Central memory CD8-positive, alpha-beta T cell (primary cell): ENCODE measurements at places on chromosomes 3 and 15.
A peak's percentile ranks its signal among the peaks of the same experiment; 100 is the strongest.

- no peak overlapping the region for H3K4me3 ChIP-seq
- H3K27ac ChIP-seq, result no peak overlapping the region
- H3K36me3 ChIP-seq, result no peaks in the 10 kb centered on the region
- no peaks in the 10 kb centered on the region for H3K4me1 ChIP-seq
Observed at GRCh38 chr15:100944244-100944895, 25.2 kb downstream of the LRRK1 start.

- peak overlapping the region; percentile 100 for H3K4me3 ChIP-seq
- peaks cover 85% of the 10 kb centered on the region for H3K4me1 ChIP-seq
- H3K27me3 ChIP-seq, result no peaks in the 10 kb centered on the region
- no peak for DNase-seq
Observed at GRCh38 chr15:74868059-74868458, 5.1 kb downstream of the SCAMP2 start.

GRCh38 chr15:20355256-20355868 lies 186.2 kb downstream of the GOLGA6L6 start:
- DNase-seq, result no peak
- H3K4me1 ChIP-seq, result peaks cover 9% of the 10 kb centered on the region
- no peak overlapping the region for H3K27ac ChIP-seq
- no peak overlapping the region for H3K4me3 ChIP-seq
- H3K36me3 ChIP-seq, result no peaks in the 10 kb centered on the region

DNA sequence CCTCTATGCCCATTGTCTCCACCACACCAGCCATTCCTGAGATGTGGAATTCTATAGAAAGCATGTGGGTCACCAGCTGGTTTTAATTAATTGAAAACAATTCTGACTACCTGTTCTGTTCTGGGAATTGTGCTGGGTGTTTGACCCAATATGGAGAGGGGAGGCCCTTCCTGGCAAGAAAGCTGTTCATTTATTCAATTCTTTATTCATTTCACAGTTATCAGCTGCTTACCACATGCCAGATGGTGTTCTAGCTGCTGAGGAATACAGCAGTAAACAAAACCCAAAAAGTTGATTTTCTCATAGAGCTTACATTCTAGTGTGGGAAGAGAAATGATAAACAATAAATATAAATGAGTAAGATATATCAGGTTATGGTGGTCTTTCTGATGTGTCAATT lies 296.1 kb upstream of the RASGRP1 start:
- no peak overlapping the region for H3K27ac ChIP-seq
- H3K27me3 ChIP-seq, result peaks cover 63% of the 10 kb centered on the region
- no peak overlapping the region for H3K4me3 ChIP-seq
- no peaks in the 10 kb centered on the region for H3K36me3 ChIP-seq
- DNase-seq, result no peak

DNA sequence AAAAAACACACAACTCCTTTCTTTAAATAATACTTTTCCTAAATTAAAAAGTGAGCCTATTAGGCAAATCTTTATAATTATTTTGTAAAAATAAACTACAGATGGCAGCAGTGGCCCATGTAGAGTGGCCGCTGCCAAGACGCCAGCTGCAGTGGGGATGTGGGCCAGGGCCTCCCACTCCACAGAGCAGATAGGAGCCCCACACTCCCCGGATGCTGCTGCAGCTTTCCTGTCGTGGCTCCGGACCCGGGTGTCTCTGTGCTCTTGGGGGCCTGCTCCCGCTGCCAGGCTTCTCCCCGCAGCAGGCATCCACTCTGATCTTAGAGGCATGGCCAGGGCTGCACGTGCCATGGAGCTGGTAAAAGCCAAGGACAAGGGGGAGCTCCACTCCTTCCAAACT lies 67.5 kb downstream of the PROS1 start:
- H3K27me3 ChIP-seq, result no peaks in the 10 kb centered on the region
- DNase-seq, result no peak
- H3K36me3 ChIP-seq, result no peaks in the 10 kb centered on the region
- H3K4me1 ChIP-seq, result no peaks in the 10 kb centered on the region
- no peak overlapping the region for H3K4me3 ChIP-seq

DNA sequence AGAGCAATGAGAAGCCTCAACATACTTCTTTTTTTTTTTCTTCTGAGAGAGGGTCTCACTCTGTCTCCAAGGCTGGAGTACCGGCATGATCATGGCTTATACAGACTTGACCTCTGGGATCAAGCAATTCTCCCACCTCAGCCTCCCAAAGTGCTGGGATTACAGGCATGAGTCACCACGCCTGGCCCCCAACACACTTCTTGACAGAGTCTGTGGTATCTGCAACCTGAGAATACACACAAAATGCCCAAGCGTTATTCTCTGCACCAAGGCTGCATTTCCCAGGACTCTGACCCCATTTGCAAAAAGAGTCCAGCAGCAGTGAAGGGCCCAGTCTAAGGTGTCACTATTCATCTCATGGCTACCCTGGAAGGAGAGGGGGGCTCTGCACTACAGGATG lies 42.7 kb upstream of the BLM start:
- H3K4me3 ChIP-seq, result no peak overlapping the region
- peaks cover 5% of the 10 kb centered on the region for H3K4me1 ChIP-seq
- no peaks in the 10 kb centered on the region for H3K36me3 ChIP-seq
- peaks cover 24% of the 10 kb centered on the region for H3K27me3 ChIP-seq

DNA sequence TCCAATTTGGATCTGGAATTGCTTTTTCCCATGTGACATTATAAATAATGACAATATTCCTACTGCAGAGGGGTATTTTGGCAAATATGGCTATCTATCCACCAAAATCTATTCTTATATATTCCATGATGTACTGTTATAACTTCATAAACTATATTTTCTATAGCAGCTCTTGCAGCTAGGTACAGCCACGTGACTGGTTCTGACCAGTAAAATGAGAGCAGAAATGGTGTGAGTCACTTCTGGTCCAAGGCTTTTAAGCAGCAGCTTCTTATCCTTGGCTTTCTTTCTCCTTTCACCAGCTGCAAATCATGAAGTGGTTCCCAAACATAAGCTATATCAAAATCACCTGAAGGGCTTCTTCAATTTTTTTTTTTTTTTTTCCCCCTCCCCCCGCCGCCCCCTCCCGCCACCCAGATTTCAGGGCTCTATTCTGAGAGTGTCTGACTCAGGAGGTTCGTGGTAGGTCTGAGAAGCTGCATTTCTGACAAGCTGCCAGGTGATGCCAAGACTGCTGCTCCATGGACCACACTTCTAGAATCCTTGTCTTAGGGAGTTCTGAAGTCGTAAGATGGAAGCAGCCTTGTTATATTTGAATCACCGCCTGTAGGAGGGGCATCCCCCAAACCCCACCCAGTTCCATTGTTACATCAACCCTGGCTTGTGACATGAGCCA lies 357.5 kb downstream of the CHST2 start:
- H3K27me3 ChIP-seq, result no peaks in the 10 kb centered on the region
- no peaks in the 10 kb centered on the region for H3K36me3 ChIP-seq
- DNase-seq, result no peak
- H3K4me3 ChIP-seq, result no peak overlapping the region

DNA sequence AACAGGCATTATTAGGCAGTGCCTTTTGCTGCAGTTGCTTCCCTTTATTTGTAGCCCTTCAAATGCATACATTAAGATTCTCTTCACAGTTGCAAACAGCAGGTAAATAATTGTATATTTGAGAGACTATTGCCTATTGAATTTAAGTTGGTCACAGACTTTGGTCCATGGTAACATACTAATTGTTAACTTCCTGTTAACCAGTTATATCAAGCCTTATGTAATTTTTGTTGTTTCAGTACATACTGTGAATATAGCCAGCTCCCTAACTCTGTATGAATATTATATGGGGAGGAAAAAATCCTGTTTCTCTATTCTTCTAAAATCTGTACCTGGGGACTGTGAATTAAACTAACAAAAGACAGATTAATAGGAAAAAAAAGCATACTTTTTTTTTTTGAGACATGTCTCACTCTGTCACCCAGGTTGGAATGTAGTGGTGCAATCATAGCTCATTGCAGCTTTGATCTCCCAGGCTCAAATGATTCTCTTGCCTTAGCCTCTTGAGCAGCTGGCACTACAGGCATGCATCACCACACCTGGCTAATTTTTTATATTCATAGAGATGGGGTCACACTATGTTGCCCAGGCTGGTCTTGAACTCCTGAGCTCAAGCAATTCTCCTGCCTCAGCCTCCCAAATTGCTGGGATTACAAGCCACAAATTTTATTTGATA lies 53.2 kb downstream of the CHL1 start:
- no peaks in the 10 kb centered on the region for H3K4me1 ChIP-seq
- no peaks in the 10 kb centered on the region for H3K36me3 ChIP-seq
- no peak for DNase-seq
- no peaks in the 10 kb centered on the region for H3K27me3 ChIP-seq

- H3K4me1 ChIP-seq, result no peaks in the 10 kb centered on the region
- no peaks in the 10 kb centered on the region for H3K36me3 ChIP-seq
- H3K4me3 ChIP-seq, result no peak overlapping the region
- no peak overlapping the region for H3K27ac ChIP-seq
- peaks cover 22% of the 10 kb centered on the region for H3K27me3 ChIP-seq
- DNase-seq, result no peak
Observed at GRCh38 chr3:190239325-190239724, 82.9 kb downstream of the CLDN1 start.

- H3K4me1 ChIP-seq, result no peaks in the 10 kb centered on the region
Observed at GRCh38 chr3:102586485-102586884, 151.7 kb downstream of the ZPLD1 start.

DNA sequence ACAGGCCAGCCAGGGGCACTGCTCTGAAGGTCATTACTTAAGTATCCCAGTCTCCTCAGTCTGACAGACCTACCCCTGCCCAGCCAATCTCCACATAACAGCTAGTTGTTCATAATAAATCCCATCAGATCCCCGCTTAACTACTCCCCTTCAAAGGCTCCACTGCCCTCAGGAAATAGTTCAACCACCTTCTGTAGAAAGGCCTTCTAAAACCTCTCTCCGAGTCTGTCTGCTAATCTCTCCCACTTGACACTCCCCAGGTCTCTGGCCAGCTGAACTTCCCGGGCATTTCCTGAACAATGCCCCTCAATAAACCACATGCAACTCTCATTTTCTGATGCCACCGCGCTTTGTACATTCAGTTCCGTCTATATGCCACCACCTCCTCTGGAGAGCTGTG lies 6.0 kb downstream of the PRC1 start:
- peak overlapping the region; percentile 32 for H3K4me3 ChIP-seq
- no peak for DNase-seq
- peak overlapping the region; percentile 5 for H3K27ac ChIP-seq

- H3K27me3 ChIP-seq, result no peaks in the 10 kb centered on the region
- no peak for DNase-seq
- H3K36me3 ChIP-seq, result peaks cover 2% of the 10 kb centered on the region
Observed at GRCh38 chr3:190585805-190586630, 72.1 kb downstream of the IL1RAP start.

GRCh38 chr3:120637851-120638559 lies 41.9 kb downstream of the NDUFB4 start:
- no peak for DNase-seq
- H3K4me3 ChIP-seq, result no peak overlapping the region
- peaks cover 6% of the 10 kb centered on the region for H3K4me1 ChIP-seq
- H3K36me3 ChIP-seq, result peaks cover 2% of the 10 kb centered on the region

- no peak overlapping the region for H3K27ac ChIP-seq
- no peak for DNase-seq
- no peak overlapping the region for H3K4me3 ChIP-seq
- H3K36me3 ChIP-seq, result peaks cover 3% of the 10 kb centered on the region
Observed at GRCh38 chr15:40855706-40856234, 11.9 kb downstream of the SPINT1 start.

GRCh38 chr3:62122819-62123218 lies 250.5 kb downstream of the FEZF2 start:
- DNase-seq, result no peak
- H3K27ac ChIP-seq, result no peak overlapping the region
- no peaks in the 10 kb centered on the region for H3K36me3 ChIP-seq
- no peaks in the 10 kb centered on the region for H3K4me1 ChIP-seq

- no peak overlapping the region for H3K27ac ChIP-seq
- H3K36me3 ChIP-seq, result no peaks in the 10 kb centered on the region
- no peak overlapping the region for H3K4me3 ChIP-seq
- no peaks in the 10 kb centered on the region for H3K4me1 ChIP-seq
Observed at GRCh38 chr15:38750786-38751185, 186.2 kb upstream of the RASGRP1 start.

DNA sequence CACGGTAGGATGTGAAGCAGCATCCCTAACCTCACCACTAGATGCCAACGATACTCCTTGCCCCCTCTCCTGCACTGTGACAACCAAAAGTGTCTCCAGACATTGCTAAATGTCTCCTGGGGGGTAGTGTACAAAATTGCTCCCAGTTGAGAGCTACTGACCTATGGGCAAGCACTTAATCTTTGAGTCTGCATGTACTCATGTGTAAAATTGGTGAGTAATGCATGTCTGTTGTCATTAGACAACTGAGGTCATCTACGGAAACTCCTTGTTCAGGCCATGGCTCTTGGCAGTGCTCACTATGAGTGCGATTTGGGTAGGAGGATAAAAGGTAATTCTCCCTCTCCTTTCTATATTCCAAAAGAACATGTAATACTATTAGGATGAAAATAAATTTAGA lies 29.2 kb downstream of the PDHB start:
- DNase-seq, result no peak
- H3K36me3 ChIP-seq, result peaks cover 23% of the 10 kb centered on the region
- no peaks in the 10 kb centered on the region for H3K4me1 ChIP-seq
- no peak overlapping the region for H3K4me3 ChIP-seq
- H3K27ac ChIP-seq, result no peak overlapping the region
- no peaks in the 10 kb centered on the region for H3K27me3 ChIP-seq

DNA sequence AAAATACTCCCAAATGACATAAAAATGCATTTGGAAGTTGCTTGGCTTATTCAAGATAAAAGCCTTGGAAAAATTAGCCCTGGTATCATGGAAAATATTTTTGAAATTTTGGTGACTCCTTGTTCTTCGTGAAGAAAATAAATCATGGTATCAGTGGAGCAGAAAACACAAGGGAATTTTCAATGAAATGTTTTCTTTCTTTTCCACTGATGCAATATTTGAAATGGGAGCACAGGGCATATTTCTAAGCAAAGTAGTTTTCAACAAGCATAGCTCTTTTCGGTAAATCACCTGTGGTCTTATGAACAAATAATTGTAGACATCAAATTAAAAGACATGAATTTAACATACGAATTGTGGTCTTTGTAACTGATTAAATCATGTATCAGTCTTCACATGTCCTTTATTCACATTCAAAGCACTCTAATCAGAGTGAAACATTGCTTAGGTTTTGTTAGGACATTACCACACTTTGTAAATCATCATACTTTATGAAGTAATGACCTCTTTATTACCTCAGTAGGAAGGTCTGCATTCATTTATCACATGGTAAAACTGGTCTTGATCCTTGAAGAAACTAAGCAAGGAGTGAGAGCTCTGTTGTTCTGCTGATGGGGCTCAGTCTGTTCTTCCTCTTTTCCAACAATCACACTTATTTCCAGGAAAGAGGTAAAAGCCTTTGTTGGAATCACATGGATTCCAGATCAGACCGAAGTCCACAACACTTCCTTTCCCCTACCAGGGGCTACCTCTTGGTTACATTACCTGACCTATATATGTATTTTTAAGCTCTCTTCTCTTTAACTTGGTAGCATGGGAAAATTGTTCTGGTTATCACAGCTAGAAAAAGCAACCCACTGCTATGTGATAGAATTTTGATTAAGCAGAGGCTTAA lies 413.5 kb upstream of the THBS1 start:
- H3K27ac ChIP-seq, result no peak overlapping the region
- no peaks in the 10 kb centered on the region for H3K36me3 ChIP-seq
- H3K4me1 ChIP-seq, result no peaks in the 10 kb centered on the region
- H3K4me3 ChIP-seq, result no peak overlapping the region
- peaks cover 75% of the 10 kb centered on the region for H3K27me3 ChIP-seq
- DNase-seq, result no peak
